ENCODE measurements at places on chromosomes 3 and 15.

DNA sequence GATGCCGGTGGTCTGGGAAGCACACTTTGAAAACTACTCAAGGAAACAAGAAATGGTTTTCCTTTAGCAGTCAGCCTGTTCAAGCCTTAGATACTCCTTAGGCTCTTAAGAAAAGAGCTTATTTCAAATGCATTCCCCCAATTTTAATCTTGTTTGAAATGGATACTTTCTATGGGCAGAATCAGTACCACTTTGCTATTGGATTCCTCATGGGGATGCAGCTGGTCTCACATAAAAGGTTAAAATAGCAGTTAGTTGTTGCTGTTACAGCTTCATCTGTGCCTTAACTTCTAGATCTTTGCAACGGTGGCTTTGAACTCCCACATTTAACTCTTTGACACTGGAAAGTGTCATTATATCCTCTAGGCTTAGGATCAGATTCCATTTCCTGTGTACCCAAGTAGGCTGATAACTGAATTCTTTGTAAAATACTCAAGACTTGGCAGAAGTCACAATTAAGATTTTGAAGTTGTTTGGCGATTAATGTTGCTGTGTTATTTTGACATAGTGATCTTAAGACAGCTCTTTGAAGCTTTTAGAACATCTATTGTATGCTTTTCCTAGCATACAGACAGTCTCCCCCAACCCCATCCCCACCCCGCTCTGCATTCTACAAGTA, 2.2 kb downstream of the THBS1 start:
- DNase-seq: no peak

GRCh38 chr15:27196691-27197090, 225.7 kb downstream of the GABRG3 start:
- no peak for DNase-seq

DNA sequence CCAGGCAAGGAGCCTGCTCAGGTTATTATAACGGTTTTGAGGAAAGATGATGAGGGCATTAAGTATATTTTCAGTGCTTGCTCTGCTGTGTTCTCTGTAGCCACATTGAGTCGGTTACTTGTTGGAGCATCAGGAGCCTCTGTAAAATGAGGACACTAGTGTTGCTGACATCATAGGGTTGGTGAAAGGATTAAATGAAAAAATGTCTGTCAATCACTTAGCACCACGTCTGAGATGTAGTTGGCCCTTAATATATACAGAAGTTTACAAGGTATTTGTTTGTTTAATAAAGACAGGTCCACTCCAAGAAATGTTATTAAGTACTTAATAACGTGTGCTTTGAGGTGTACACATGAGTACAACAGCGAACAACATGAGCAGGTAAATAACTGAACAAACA, 735 bp upstream of the SLC25A26 start:
- DNase-seq: no peak

- no peak for DNase-seq
Measured at GRCh38 chr3:195259154-195259474, 11.8 kb downstream of the XXYLT1 start.
